NCI-H69 (cell line): ENCODE measurements at places on chromosomes 5 and 9.

DNA sequence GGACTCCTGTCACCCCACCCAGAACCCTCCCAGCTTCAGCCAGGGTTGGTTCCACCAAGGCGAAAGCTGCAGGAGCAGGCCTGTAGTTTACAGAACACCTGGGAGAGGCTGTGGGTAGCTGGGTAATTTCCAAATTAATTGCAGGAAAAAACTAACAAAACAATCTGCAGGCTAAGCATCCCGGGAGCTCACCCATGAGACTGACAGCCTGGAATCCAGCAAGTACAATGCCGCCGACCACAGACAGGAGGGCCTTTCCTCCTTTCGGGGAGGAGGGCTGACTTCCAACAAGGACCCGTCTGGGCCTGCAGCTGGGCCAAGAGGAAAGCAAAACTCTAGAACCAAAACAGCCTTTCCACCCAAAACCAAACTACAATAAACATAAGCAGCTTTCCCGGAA, 10.3 kb downstream of the FOXE1 start:
- no peak for DNase-seq

DNA sequence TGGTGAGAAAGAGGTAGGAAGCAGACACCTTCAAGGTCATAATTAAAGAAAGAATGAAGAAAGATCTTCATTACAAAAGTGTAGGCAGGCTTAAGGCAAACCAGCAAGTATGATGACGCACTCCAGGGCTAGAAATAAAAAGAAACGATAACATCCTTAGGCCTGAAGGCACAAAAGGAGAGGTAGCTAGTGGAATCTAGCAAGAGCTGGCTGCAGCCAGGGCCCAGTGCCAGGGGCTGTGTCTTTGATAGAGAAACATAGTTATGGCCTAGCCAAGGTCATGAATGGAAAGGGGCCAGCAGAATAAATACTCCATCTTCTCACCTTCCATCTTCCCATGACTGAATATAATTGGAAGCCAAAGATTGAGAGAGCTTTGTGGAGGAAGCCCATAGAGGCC, 6.8 kb upstream of the SH3TC2 start:
- no peak for DNase-seq

- no peak for DNase-seq
Measured at GRCh38 chr5:175713930-175714329, 56.1 kb downstream of the HRH2 start.

DNA sequence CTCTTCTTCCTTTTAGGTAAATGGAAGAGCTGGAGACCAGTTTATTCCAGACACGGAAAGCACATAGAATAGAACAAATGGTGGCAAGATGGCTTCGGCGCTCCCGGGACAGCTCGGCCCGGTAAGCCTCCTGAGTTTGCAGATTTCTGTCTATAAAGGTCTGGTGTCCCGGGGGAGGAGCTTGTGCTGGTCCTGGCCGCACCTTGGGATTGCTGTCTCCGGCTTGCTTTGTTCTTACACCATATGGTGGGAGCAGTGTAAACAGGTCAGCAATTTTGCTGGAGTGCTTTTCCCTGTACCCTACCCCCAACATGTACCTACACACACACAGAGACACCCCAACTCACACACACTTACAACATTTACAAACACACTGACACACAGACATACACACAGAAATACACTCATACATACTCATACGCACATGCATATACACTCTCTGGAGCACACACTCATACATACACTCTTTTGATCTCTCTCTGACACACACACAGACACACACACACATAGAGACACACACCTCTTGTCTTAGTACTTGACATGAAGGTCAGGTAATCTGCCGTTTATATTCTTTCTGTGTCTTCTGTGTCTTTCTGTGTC, 42.0 kb downstream of the FRMPD1 start:
- peak; percentile 78 for DNase-seq

DNA sequence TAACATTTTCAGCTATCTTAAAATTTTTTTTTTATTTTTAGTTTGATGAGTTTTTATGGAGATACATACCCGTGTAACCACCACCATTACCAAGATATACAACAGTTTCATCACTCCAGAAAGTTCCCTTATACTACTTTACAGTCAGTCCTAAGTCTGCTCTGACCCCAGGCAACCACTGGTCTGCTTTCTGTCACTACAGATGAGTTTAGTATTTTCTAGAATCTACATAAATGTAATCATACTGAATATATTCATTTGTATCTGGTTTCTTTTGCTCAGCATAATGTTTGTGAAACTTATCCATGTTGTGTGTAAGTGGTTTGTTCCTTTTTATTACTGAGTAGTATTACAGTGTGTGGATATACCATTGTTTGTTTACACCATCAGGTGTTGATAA, 127.8 kb downstream of the GAS1 start:
- no peak for DNase-seq

GRCh38 chr5:80318212-80318611, 1.6 kb upstream of the SPZ1 start:
- DNase-seq, result peak; percentile 51

DNA sequence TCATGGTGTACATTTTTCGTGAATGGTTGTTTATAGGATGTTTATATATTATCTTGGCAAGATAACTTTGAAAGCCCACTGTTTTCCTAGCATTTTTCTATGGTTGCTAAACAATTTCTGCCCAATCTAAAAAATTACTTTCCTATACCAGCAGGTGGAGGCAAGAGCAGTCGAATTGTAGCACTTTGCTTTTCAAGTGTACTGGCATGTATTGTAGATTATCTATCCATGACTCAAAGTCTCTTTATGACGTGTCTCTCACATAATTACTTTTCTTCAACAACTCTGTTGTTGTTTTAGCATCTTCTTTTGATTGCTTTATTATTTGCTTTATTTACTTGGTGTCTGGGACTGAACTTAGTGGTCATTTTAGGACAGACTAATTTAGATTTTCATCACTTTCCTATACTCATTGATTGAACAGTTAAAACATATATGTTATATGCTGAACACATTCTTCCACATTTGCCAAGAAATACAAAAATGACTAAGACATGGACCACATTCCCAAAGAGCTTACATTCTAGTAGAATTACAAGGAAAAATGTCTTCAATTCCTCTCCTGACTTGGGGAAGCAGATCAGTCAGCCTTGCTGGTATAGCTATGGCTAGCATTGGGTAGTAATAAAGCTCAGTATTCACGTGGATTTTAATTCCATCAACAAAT, 20.7 kb downstream of the NLN start:
- DNase-seq, result peak; percentile 53

DNA sequence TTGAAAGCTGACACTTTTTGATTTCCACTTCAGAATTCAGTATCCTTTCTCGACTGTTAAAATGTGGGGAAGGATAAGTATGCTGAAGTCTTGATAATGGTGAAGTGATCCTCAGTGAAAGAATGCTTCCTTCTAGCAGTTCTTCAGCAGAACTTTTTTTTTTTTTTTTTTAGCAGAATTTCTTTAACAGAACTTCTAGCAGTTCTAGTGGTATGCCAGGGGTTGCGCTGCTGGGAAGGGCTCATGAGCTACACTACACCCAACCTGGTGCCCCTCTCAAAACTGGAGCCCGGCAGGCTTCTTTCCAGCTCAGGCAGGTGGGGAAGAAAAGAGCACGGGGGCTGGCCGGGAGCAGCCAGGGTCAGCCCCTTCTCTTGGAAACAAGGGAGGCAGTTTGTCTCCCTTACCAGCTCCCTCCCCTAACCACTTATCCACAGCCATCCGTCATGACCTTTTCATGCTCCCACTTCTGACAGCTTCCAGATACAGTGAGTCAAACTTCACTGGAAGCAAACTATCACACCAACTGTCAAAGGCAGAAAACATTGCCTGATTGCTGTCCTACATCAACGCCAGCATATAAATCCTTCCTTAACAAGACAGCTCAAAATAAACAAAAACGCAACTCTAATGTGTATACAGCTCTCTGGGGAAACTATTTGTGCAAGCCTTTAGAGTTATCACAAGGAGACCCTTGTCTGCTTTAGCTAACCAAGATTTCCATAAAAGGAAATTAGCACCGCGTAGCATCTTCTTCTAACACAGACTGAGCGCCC, 211.5 kb downstream of the GAPVD1 start:
- DNase-seq, result peak; percentile 45

- peak; percentile 85 for DNase-seq
Measured at GRCh38 chr9:83620841-83621636, 1.9 kb upstream of the IDNK start.

- peak; percentile 94 for DNase-seq
Measured at GRCh38 chr5:157497875-157498611, 38.0 kb downstream of the NIPAL4 start.

- no peak for DNase-seq
Measured at GRCh38 chr5:15966651-15967050, 212.9 kb downstream of the MARCHF11 start.

DNA sequence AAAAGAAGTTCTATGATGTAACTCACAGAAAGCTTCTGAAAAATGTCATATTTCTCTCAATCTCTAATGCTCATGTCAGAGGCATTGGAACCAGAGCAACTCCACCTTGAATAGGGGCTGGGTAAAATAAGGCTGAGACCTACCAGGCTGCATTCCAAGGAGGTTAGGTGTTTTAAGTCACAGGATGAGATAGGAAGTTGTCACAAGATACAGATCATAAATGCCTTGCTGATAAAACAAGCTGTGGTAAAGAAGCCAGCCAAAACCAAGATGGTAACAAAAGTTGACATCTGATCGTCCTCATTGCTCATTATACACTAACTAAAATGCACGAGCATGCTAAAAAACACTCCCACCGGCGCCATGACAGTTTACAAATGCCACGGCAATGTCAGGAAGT, 411.1 kb upstream of the GRIA1 start:
- no peak for DNase-seq

DNA sequence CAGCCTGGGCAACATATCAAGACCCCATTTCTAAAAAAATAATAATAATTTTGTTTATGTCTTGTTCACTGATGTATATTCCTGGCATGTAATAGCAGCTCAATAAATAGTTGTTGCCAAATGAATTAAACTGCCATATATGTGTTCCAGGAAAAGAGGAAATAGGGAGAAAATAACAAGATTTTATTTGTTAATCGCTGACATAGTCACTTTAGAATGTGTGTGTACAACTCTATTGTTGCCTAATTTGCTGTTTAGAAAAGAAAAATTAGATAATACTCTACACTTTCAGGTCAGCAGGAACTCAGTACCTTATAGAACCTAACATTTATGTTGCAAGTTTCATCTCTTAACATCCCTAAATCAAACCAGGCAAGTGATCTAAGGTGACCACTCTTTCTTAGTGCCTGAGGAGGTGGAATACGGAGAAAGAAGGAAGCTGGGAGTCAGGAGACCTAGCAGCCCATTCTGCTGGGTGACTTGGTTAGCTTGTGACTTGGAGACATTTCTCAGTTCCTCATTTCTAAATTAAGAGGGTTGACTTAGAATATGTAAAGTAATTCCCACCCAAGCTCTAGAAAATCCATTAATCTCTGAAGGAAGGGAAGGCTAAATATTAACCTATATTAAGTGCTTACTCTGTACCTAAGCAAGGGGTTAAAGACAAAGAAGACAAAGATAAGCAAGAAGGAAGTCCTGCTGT, 110.3 kb upstream of the IQGAP2 start:
- DNase-seq, result no peak

DNA sequence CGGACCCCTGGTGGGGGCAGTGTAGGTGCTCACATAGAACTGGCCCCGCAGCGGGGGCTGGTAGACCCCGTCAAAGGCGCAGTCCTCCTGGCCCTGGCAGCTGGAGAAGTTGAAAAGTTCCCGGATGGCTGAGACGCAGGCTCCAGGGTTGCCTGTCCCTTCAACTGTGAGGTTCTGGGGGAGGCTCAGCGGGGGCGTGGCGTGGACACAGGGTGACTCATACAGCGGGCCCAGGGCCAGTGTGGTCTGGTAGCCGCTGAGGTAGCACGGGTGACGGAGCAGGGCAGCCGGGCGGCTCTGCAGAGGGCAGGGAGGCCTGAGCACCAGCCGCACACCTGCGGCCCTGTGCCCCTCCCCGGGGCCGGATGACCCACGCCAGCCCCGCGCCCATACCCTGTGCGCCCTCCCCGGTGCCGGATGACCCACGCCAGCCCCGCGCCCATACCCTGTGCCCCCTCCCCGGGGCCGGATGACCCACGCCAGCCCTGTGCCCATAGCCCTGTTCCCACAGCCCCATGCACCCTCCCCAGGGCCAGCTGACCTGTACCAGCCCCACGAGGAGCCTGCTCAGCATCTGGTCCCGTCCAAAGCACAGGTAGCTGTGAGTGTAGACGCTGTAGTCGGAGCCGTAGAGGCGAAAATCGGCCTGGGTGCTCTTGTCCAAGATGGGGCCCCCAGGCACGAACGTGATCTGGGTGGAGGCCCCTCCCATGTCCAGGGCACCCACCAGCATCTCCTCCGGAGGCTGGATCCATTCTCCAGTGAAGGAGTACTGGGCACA, 5.0 kb downstream of the ENTPD8 start:
- DNase-seq, result peak; percentile 52

DNA sequence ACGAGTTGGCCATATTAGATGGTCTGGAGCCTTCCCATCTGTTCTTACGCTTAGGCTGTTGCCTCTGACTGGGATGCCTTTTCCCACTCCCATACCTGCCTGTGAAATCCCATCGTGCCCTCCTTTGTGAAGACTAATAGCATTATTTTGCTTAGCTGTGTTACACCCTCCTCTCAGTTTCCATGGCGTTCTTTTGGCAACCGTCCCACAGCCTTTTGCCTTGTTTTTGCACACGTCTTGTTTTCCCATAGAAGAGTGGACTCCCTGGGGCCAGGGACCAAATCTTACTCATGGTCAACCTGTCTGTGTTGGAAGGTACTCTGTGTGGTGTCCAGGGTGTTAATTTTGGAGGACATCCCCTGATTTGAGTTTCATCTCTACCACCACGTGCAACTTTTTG, 242.1 kb downstream of the HSPA4 start:
- peak; percentile 94 for DNase-seq

DNA sequence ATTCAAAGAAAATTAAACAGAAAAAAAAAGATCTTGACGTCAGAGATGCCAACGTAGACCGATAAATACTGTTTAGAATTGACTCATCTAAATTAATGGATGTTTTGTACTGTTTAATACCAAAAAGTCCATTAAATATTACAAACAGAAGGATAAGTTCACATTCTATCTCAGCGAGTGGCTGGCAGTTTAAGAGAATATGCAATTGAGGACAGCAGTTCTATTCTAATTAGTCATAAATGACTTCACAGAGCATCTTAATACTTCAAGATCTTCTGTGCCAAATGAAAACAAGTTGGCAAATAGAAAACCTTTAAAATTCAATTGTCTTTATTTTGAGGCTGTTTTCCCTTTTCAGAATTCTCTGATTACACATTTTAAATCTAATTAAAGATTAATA, 326.6 kb upstream of the NREP start:
- no peak for DNase-seq
